Umbilical cord (tissue), 2 donors: ENCODE measurements at places on chromosomes 5 and 9.
A peak's percentile ranks its signal among the peaks of the same experiment; 100 is the strongest.

GRCh38 chr9:11973011-11973410 is 720.2 kb upstream of the TYRP1 start:
- no peak for DNase-seq

DNA sequence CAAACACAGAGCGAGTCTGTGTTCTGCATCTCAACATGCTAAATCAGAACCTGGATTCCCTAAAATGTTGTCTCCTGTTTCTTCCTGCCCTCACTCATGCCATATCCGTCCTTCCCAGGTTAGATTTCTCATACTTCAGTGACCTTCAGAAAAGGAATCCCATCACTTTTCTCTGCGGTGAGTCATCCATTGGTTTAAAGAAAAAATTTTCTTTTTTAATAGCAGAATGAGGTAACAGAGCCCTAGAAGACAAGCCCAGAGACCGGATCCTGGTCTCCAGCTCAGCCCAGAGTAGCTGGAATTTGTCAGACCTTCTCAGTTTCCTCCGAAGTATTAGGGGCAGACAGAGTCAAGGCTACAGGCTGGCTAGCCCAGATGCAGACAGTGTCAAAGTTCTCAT is 143.2 kb upstream of the DMRT1 start:
- DNase-seq: no peak

- DNase-seq: peak; percentile 17
These were observed 182.0 kb downstream of the LURAP1L start for GRCh38 chr9:12956805-12957204.

DNA sequence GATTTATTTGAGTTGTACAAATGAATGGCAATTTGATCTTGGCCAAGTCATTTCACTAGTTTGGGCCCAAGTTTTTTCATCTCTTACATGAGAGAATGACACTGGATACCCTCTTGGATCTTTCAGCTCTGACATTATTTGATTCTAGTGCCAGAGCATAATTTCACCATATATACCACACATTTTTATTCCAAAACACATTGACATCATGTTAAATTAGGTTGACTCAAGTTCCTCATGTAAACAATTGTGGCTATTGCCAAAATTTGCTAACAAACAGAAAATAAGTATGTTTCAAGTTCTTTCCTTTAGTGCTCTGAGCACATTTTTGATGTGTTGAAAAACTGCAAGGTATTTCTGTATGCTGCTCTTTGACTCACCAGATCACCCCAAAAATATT is 375.8 kb downstream of the ZNF608 start:
- peak; percentile 1 for DNase-seq

DNA sequence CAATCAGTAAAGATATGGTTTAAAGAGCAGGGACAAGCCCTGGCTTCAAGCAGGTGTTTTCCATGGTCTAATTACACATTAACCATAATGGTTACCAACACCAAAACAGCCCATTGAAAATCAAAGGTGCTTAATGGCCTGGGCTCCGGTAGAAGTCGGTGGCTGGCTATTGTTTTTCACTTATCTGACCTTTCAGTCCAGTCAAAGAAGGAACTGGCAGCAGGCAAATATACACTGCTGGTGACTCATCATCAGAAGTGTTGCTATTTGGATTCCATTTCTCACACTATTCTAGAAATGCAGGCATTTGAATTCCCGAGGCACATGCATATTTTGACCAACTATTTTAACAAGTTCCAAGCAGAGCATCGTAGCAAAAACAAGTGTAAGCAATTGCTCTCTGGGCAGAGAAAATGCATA is 26.3 kb upstream of the GABRP start:
- peak; percentile 32 for DNase-seq

GRCh38 chr5:177300236-177300880 is 3.2 kb downstream of the RAB24 start:
- DNase-seq: peak; percentile 79

DNA sequence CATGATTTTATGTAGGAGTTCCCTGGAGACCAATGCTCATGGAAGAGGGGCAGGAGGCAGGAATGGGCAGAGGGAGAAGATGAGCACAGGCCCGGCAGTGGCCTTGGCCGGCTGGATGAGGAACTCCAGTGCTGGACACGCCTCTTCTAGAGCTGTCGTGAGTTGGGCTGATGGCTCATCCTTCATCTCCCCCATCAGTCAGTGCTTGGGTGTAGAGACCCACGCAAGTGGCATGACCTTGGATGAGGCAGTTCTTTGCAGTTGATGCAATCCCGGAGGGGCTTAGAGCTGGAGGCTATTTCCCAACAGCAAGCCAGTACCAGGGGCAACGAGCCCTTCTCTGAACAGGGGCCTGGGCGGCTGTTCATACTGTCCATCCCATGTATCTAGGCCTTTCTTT is 25.5 kb upstream of the ARAP3 start:
- DNase-seq: no peak

DNA sequence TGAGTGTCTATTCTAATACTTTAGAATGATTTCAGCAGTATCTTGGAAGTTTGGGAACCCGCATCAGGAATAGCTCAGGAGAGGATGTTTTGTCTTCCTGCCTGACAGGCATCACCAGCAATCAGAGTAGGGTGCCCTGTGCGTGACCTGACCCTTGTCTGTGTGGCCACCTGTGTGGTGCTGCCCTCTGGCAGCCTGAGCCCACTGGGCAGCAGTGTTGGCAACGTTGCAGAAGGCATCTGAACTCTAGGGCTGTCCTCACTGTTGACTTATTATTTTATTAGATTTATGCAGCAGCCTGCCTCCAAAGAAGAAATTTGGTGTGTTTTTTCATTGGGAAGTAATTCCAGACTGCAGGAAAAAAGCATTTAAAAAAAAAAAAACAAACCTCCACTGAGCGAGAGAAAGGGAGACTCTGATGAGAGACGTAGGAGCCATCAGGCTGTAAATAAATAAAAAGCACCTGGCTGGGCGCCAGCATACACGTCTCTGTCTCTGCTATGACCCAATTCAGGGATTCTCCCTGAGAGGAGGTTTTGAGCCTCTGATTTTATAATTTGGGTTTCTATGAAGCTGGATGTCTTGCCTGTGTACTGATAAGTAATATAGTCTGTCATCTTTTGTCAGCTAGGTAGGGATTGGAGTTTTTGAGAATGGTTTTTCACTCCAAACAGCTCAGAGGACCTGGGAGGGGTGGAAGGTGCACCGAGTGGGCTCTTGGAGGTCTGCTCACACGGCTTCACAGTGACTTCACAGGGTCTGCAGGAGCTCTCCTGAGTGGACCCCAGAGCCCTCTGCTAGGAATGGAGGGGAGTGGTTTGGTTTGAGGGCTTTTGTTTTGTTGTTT is 49.0 kb downstream of the FAM78A start:
- DNase-seq: peak; percentile 37

DNA sequence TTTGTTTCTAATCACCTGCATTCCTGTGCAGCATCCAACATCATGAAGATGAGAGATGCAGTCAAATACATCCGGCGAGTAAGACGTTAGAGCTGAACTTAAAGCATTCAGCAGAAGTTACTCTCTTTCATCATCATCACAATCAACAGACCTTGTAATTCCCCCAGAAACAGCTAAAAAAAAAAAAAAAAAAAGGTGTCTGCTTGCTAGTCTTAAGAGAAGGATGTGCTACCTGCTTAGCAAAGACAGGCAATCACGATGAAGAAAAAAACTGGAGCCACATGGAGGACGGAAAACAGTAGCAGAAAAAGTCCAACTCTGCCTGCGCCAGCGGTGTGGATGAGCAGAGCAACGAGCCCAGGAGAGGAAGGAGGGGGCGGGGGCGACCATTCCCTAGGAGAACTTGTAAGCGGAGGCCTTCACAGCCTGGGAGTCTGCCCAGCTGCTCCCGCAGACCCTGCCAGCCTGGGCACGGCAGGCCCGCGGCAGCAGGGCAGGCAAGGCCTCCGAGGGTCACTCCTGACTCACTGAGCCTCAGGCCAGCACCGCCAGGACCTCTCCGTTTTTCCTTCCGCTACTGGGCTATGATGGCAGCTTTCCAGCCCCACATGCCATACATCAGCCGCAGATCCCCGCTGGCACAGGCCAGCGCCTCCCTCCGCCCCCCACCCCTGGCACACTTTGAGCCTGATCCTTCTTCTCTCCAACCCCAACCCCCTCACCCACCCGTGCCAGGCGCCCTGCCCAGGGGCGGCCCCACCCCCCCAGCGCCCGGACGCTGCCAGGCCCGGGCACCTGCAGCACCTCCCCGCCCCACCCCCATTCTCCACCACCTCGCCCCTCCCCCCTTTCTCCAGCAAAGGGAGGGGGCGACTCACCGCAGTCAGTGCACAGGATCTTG is 1.4 kb downstream of the NRG2 start:
- DNase-seq: peak; percentile 12

- no peak for DNase-seq
These were observed 480.8 kb downstream of the CDH12 start for GRCh38 chr5:22372376-22372775.

DNA sequence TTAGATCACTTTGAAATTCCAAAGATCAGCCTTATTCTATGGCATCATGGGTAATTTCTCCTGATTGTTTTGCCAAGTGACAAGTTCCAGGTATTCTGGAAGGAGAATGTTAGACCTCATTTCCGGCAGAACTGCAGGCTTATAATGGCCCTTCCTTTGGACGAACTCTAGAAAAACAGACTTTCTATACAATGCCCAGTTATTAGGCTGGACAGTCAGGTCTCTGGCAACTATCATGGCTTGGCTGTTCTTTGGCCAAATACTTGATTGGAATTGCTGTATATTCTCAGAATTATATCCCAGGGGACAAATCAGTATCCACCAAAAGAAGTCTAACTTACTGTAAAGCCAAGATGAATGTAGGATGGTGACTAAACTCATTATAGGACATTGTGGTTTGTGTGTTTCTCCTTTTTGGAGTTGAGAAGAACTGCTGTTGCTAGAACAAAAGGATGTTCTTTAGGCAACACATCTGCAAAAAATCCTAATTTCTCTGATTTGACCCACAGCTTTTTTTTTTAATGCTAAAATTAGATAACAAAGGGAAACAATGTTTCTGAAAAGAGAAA is 69.0 kb downstream of the ADAMTSL1 start:
- DNase-seq: no peak

GRCh38 chr5:81839034-81839433 is 88.1 kb upstream of the SSBP2 start:
- no peak for DNase-seq

- no peak for DNase-seq
These were observed 40.4 kb downstream of the LPAR1 start for GRCh38 chr9:110997847-110998246.

DNA sequence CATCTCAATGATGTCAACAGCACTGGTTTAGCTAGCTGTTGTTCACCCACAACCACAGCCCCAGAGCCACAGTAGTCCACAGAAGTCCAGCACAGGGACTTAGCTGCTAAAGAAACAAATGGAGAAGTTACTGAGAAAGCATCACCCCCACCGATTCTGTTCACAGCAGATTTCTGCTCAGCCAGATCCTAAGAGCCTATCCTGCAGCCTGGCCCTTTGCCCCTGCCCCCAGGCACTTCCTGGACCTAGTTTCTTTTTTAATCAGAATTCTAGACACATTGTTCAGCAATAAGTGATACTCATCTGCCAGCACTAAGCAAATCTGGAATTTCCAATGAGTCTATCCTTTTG is 7.4 kb downstream of the B4GALT1 start:
- peak; percentile 63 for DNase-seq

GRCh38 chr5:124649491-124650146 is 96.8 kb downstream of the ZNF608 start:
- peak; percentile 74 for DNase-seq

- DNase-seq: no peak
These were observed 8.5 kb downstream of the PTGS1 start for GRCh38 chr9:122379340-122379739.

DNA sequence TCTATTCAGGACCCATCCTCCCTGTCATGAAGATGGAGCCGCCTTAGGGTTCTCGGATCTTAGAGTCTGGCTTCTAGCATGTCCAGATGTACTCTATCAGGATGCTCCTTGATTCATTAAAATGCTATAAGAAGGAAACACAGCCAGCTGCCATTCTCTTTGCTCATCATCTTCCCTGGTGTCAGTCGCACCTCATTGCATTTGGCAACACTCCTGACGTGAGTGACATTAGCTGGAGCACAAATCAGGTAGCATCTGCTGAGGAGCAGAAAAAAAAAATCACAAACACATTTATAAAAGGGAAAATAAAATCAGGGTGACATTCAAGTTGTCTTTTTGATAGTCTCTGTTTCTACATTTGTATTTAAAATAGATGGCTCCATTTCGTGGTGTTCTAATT is 226.1 kb upstream of the NMUR2 start:
- no peak for DNase-seq

DNA sequence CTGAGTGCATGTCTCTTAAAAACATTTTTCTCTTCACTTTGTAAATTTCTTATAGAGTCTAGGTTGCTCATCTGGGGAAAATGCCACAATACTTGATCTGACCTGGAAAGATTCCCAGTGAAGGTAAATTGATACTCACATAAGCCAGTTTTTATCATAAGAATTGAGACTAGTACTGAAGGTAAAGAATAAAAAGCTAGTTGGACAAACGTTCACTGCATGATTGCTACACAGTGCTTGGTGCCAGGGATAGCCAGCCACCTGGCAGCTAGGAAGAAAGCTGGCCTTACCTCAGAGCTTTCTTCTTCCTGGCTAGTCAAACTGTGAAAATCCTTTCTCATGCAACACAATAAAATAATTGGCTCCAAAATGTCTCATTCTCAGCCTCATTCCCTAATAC is 77.1 kb downstream of the MUSK start:
- DNase-seq: peak; percentile 3

DNA sequence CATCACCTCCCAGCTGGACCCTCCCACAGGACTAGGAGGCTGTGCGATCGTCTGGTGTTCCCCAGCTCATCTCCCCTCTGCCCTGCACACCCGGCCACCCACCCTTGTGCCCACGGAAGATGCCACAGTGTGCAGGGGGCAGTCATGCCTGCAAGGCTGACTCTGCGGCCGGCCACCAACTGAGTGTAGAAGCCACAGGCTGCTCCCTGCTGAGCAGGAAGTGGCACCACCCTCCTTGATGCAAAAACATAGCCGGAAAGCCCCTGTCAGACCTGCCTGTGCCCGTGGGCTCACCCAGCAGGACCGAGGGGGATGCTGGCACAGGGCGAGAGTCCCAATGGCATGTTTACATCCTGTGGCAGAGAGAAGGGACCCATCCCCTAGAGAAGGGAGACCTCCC is 40.3 kb upstream of the SLC12A7 start:
- DNase-seq: no peak
